ENCODE measurements at places on chromosomes 6 and 20.

DNA sequence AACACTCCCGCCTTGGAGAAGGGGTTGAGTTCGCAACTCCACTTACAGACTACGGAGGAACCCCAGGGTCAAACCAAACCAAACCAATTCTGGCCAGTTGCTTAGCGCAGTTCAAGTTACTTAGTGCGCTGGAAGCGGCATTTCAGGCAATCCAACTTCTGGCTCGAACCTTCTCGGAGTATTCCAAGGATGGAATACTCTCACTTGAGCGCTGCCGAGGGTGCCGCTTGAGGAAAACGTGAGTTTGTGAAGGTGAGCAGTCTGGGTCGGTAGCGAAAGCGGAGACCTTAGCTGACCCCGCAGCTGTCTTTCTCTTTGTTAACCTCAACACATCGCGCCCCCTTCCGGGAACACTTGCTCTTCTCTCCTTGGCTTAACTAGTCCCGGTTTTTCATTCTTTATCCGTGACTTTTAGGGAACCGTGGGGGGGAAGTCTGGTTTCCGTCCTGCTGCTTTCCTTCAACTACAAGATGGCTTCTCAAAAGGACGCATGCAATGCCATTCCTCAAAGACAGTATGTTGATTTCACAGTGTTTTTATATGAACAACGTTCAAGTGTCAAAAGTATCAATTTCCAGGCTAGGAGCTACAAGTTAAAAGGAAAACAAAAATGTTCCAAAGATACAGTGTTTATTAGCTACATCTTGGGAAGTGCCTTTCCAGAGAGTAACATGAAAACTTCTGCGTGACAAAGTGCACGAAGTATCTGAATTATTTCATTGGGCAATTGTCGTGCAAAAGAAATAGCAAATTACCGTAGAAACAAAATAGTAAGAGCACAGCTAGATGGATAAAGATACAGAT is 741 bp upstream of the PNISR start:
- peak; percentile 29 for DNase-seq

- no peak for DNase-seq
Observed at GRCh38 chr20:19079536-19080299, 132.7 kb upstream of the SLC24A3 start.

DNA sequence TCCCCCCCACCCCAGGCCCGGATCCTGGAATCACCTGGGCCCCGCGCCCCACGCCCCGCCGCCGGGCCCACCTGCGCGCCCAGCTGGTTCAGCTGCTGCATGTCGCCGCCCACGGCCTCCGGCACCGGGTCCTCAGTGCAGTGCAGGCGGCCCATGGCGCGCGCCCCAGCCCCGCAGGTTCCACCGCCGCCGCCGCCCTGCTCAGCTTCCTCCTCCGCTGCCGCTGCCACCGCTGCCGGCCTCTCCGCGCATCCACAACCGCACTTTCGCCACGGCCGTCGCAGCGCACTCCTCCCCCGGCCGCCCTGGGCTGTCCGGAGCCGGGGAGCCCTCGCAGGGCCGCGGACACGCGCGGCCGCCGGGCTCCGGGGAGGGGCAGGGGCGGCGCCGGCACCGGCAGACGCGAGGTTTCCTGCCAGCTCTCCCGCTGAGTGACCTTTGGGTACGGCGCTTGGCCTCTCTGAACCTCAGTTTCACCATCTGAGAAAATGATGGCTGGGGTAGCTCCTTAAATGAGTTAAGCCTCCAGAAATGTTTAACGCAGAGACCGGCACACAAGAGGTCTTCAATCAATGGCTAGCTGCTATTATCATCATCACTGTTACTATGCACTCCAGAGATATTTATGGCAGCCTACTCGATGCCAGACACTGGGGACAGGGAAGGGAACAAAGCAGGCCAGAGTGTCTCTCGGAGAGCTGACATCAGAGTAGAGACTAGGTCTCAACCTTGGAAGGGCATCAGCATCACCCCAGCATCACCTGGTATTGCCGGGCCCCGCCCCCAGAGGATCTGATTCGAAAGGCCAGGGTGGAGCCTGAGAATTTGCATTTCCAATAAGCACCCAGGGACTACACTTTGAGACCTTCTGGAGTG is at the start of gene COMMD7:
Gene COMMD7, minus strand, starts transcription at position 231 of the 876 bp plus-strand sequence. Its CDS starts 76 bp downstream, at position 155.
- no peak for DNase-seq

DNA sequence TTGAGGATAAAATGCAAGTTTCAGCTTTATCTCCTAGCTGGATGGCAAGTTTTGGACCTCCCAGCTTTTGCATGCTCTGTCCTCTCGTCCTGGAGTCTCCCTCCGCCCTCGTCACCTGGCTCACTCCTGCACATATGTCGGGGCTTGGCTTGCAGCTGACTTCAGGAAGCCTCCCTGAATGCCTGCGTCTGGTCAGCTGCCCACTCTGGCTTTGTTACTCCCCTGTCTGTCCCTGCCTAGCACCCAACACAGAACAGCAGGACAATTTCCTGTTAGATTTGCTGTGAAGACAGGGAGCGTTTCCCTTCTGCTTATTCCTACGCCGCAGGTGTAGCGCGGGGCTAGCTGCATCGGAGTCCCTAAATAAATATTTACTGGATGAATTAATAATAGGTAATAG is 5.4 kb downstream of the JPH2 start:
- DNase-seq, result no peak

GRCh38 chr20:6238421-6238820 is 115.6 kb upstream of the FERMT1 start:
- no peak for DNase-seq

DNA sequence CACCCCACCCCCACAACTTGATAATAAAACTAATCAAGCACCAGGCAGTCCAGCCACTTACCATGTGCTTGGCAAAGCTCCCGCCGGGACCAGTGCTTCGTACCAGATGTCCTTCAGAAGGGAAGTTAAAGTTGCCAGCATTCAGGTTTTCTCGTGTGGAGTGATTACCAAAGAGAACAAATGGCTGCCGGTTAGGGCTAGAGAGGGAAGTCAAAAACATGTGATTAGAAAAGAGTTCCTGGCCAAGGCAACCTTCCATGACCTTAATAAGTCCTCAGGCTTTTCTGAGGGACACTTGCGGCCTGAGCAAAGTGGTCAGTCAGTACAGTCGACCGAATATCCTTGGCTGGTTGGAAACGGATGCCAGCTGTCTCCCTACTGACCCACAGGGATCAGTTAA is 67.0 kb downstream of the DNAAF9 start:
- DNase-seq, result no peak

- DNase-seq, result no peak
Observed at GRCh38 chr6:45548657-45549515, 171.2 kb upstream of the SUPT3H start.

DNA sequence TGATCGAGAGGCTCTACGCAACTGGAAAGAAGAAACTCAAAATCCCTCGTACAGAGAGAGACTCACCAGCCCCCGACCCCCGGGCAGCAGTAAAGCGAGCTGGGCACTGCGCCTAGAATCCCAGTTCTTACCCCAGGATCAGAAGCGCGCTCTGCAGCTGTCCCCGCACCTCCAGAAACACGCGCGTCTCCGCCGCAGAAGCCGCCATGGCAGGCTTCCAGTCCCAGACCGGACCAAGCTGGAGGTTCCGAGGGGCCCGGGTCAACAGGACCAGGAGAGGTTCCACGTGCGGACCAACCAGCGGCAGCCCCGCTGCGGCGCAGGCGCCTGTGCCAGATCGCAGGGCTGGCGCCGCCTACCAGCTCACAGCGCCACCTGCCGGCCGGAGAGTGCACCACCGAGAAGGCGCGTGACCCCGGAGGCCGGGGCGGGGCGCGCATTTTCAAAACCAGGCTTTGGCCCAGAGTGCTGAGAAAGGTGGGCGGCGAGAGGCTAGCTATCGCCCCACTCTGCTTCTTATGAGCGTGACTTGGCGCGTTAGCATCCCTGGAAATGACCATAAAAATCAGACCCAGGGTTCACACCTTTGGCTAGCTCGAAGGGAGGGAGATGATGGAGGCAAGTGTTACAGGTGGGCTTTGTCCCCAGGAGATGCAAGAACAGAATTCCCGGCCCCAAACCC is at the start of gene UBE3D:
Gene UBE3D, minus strand, starts transcription at position 331 of the 682 bp plus-strand sequence. Its CDS starts 123 bp downstream, at position 208.
- peak; percentile 85 for DNase-seq

- no peak for DNase-seq
Observed at GRCh38 chr6:24749297-24749696, 25.4 kb upstream of the GMNN start.

GRCh38 chr20:19760371-19760721 is 2.3 kb downstream of the RIN2 start:
- no peak for DNase-seq

DNA sequence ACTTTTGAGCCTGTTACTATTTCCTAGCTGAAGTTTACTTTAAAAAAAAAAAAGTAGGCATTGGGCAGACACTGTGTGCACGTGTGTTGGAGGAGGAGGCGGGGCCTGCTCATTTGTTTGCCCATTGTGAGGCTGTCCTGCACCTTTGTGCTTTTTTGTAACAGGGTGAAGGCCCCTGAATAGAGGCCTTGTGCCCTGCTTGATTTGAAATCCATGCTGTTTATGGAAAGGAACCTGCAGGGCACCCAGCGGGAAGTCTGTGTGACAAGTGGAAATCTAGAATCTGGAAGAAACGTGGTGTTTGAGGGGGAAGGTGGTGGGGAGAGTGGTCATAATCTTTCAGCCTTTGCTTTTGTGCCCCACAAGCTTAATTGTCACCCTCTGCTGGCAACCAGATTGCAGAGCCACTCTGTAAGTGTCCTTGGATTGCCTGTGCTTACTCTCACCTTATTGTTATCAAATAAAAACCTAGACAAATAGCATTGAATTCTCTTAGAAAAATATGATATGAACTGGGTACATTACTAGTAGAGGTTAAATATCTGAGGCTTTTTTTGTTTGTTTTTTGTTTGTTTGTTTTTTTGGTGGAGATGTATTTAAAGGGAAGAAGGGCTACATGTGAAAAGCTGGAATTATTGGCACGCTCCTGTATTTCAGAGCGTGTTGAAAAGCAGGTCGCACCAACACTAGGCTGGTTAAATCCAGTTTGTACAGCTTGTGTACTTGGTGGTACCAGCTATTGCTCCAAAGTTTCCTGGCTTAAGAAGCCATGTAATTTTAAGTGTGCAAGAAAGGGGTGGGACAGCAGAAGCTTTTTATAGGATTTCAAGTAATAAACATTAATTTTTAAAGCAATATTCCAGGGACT is 156.3 kb downstream of the ARID1B start:
- no peak for DNase-seq

- no peak for DNase-seq
Observed at GRCh38 chr6:111173946-111174345, 86.6 kb downstream of the SLC16A10 start.

DNA sequence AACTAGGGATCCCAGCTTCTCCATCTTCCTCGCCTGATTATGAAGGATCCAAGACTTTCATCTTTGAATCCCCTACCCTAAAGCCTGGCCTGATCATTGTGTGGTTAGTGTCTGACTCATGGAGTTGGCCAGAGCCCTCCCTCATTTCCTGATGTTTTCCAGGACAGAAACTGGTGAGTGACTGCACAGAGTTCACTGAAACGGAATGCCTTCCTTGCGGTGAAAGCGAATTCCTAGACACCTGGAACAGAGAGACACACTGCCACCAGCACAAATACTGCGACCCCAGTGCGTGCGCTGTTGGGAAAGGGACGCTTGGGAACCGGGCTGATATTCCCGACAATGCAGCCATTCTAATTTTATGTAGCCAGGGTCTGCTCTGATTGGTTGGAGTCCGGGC is 4.0 kb downstream of the CD40 start:
- DNase-seq, result no peak

DNA sequence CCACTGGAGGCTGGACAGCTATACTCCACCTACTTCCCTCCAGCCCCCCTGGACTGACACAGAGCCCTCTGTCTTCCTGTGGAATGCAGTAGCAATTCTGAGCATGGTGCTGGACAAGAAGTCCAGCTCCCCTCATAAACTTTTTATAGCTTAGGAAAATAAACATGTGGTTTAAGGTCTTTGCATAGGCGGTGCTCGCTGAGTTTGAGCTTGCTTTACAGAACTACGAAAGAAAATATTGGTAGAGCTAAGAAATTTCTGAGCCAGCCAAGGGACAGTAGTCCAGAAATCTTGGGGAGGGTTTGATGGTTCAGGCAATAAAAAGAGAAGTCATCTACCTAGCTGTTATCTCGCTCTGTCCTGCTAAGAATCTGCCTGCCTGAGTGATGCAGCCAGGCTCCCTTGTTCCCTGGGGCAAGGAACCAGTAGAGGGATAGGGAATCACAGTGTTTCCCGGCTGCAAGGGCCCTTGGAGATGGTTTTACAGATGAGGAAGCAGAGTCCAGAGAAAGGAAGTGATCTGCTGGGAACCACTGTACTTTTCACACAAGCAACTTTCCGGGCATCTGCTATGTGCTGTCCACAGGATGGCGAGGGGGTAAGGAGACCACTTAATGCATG is 343.4 kb downstream of the CDC5L start:
- DNase-seq, result no peak

Measured in stimulated activated CD4-positive, alpha-beta T cell treated with anti-CD3 and anti-CD28 coated beads, Interleukin-1b, Interleukin-23, amount 100 ng/mL, for 24 hours (primary cell).